ENCODE measurements at places on chromosomes 4 and X.

GRCh38 chr4:6782147-6782845 lies at the start of gene KIAA0232:
Gene KIAA0232 (plus strand): TSS chr4:6782727. CDS start chr4:6824454, 41,727 bp downstream.
- peaks cover 4% of the 10 kb centered on the region for H3K4me1 ChIP-seq
- H3K4me3 ChIP-seq, result peak within 1 kb of the TSS; percentile 78
- peak within 1 kb of the TSS; percentile 89 for H3K27ac ChIP-seq
- peak; percentile 93 for DNase-seq

- H3K27me3 ChIP-seq, result no peaks in the 10 kb centered on the region
- no peak for DNase-seq
- H3K27ac ChIP-seq, result no peak overlapping the region
- no peaks in the 10 kb centered on the region for H3K36me3 ChIP-seq
- H3K4me3 ChIP-seq, result no peak overlapping the region
- peaks cover 4% of the 10 kb centered on the region for H3K4me1 ChIP-seq
Observed at GRCh38 chr4:75675004-75675531, 1.9 kb upstream of the G3BP2 start.

GRCh38 chrX:67570839-67571238 lies 27.0 kb downstream of the AR start:
- H3K27ac ChIP-seq, result no peak overlapping the region
- H3K4me3 ChIP-seq, result no peak overlapping the region

DNA sequence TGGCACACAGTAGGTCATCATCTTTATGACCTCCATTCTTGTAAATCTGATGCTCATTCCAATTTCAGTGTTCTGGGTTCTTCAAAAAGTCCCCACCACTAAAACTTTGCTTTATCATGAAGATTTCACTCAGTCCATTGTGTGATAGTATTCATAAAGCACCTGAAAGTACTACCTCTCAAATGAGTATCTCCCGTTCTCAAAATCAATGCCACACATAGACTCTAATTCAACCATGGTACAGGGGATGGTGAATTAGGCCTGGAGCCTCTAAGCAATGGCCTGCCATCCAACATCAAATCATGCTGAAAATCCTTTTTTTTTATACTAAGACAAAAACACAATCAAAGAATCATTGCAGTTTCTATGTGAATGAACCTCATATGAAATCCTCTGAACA lies 19.4 kb upstream of the WAS start:
- no peak overlapping the region for H3K27ac ChIP-seq
- no peak overlapping the region for H3K4me3 ChIP-seq
- no peaks in the 10 kb centered on the region for H3K36me3 ChIP-seq
- no peak for DNase-seq
- no peaks in the 10 kb centered on the region for H3K4me1 ChIP-seq
- H3K27me3 ChIP-seq, result no peaks in the 10 kb centered on the region

DNA sequence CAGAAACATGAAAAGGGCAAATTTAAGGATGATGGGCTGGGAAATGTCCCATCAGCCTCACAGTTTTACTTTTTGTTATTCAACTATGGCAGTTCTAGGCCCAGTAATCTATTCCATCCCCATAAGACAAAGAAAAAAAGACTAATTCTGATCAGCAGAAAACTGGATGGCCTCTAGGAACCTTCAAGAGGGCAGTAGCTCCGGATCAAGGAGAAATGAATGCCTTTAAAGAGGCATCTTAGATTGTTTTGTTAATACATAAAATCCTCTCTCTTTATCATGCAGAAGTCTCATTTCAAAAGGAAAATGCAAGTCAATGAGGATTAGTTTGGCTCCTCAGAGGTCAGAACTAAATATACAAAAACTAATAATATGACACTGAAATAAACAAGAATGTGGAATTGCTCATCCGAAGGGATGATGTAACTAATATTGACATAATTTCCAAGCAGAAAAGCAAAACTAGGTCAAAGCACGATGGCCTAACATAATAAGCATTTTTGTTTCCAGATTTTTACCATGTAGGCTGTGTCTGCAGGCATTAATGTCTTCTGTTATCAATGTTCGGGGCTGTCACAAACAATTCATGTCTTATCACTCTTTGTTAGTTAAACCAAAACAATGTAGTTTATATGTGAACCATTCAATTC lies 8.8 kb downstream of the MID1 start:
- peak; percentile 27 for DNase-seq
- H3K36me3 ChIP-seq, result no peaks in the 10 kb centered on the region
- H3K27me3 ChIP-seq, result no peaks in the 10 kb centered on the region
- H3K4me3 ChIP-seq, result no peak overlapping the region
- peaks cover 6% of the 10 kb centered on the region for H3K4me1 ChIP-seq

DNA sequence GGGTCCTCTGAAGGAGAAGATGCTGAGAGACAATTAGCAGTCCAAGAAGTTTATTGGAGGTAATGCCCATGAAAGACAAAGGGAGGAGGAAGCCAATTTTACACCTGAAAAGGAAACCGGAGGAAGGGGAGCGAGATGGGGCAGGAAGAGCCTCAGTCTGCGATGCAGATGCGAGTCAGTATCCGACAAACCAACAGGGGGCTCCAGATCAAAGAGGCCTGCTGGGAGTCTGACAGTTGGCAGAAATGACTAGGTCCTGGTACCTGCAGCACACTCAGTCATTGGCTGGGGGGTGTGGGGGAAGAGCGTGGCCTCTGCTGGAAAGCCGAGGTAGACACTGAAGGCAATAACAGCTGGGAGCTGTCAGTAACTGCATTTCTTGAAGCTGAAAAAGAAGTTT lies 231.1 kb upstream of the CENPE start:
- H3K27me3 ChIP-seq, result no peaks in the 10 kb centered on the region
- no peaks in the 10 kb centered on the region for H3K4me1 ChIP-seq
- H3K36me3 ChIP-seq, result no peaks in the 10 kb centered on the region
- no peak for DNase-seq

GRCh38 chr4:63965875-63966274 lies 443.4 kb downstream of the TECRL start:
- H3K4me3 ChIP-seq, result no peak overlapping the region
- no peaks in the 10 kb centered on the region for H3K27me3 ChIP-seq
- no peak for DNase-seq
- no peaks in the 10 kb centered on the region for H3K36me3 ChIP-seq
- no peaks in the 10 kb centered on the region for H3K4me1 ChIP-seq
- H3K27ac ChIP-seq, result no peak overlapping the region

DNA sequence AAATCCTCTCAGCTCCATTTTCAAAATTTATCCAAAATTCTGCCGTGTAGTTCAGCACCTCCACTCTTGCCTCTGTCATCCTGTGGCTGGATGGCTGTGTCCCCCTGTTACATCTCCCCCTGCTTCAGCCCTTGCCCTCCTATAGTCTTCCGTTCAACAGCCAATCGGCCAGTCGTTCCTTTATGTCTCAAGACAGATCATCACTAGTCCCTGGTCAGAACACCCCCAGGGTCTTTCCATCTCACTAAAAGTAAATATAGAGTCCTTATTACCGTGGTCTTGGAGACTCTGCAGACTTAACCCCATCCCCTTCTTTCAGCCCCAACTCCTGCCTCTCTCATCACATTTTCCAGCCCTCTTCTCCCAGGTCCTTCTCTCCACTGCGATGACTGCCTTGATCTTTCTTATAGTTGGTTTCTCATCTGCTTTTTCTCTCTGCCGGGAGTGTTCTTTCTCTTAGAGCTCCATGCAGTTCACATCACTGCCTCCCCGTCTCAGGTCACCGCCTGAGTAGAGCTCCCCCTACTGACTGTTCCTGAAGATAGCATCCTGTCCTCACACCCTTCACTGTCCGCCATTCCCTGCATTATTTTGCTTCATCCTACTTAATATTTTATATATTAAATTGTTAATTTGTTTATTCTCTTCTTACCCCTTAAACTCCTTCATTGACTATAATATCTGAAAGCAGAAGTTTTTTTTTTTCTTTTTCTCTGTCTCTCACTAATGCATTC lies 736.9 kb upstream of the MAGEB2 start:
- no peaks in the 10 kb centered on the region for H3K4me1 ChIP-seq
- H3K27me3 ChIP-seq, result no peaks in the 10 kb centered on the region
- no peaks in the 10 kb centered on the region for H3K36me3 ChIP-seq

DNA sequence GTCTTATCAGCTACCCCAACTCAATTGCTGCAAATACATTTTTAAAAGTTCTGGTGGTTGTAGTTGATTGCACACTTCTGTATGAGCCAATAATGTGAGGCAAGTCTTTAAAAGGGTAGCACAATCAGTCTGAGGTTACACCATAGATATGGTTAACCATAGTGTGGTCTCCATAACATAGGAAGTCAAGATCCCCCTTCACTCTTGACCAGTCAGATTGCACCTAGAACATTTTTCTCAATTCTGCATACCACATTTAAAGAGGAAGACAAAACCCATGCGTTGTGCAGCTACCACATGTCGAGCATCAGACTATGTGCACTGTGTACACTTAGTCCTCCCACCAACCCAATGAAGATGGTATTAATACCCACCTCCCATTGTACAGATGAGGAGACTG lies 26.5 kb upstream of the CYBB start:
- no peak overlapping the region for H3K27ac ChIP-seq
- DNase-seq, result no peak
- no peaks in the 10 kb centered on the region for H3K36me3 ChIP-seq
- peaks cover 4% of the 10 kb centered on the region for H3K27me3 ChIP-seq
- H3K4me1 ChIP-seq, result no peaks in the 10 kb centered on the region
- no peak overlapping the region for H3K4me3 ChIP-seq

DNA sequence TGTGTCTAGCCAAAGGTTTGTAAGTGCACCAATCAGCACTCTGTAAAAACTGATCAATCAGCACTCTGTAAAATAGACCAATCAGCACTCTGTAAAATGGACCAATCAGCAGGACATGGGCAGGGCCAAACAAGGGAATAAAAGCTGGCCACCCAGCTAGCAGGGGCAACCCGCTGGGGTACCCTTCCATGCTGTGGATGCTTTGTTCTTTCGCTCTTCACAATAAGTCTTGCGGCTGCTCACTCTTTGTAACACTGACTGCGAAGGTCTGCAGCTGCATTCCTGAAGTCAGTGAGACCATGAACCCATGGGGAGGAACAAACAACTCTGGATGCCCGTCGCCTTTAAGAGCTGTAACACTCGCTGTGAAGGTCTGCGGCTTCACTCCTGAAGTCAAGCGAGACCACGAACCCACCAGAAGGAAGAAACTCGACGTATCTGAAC lies 14.3 kb downstream of the HNRNPDL start:
- H3K27me3 ChIP-seq, result no peaks in the 10 kb centered on the region
- H3K4me3 ChIP-seq, result no peak overlapping the region
- no peak overlapping the region for H3K27ac ChIP-seq
- DNase-seq, result no peak
- no peaks in the 10 kb centered on the region for H3K4me1 ChIP-seq

DNA sequence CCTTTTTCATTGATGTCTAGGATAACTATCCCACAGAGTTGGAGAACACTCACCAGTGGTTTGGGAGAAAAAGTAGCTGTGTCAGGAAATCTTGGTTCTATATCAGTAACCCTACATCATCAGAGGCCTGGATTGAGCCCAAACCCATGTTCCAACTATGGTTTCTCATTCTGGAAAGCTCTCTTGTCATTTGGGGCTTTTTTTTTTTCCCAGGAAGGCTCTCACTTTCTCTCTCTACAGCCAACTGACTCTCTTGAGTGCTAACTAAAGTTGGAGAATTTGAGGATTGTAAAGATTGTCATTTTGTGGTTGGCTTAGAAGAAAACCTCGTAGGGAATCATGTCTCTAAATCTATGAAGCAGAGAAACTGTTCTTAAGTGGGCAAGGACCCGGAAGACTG lies 228.2 kb upstream of the DIPK2B start:
- H3K27me3 ChIP-seq, result peaks cover 4% of the 10 kb centered on the region
- no peak overlapping the region for H3K4me3 ChIP-seq
- no peak overlapping the region for H3K27ac ChIP-seq
- DNase-seq, result no peak
- H3K36me3 ChIP-seq, result no peaks in the 10 kb centered on the region
- H3K4me1 ChIP-seq, result no peaks in the 10 kb centered on the region

GRCh38 chr4:73904491-73904890 lies 35.3 kb downstream of the CXCL1 start:
- H3K4me3 ChIP-seq, result no peak overlapping the region
- no peaks in the 10 kb centered on the region for H3K36me3 ChIP-seq
- H3K4me1 ChIP-seq, result no peaks in the 10 kb centered on the region
- no peak overlapping the region for H3K27ac ChIP-seq
- H3K27me3 ChIP-seq, result peaks cover 11% of the 10 kb centered on the region
- no peak for DNase-seq

DNA sequence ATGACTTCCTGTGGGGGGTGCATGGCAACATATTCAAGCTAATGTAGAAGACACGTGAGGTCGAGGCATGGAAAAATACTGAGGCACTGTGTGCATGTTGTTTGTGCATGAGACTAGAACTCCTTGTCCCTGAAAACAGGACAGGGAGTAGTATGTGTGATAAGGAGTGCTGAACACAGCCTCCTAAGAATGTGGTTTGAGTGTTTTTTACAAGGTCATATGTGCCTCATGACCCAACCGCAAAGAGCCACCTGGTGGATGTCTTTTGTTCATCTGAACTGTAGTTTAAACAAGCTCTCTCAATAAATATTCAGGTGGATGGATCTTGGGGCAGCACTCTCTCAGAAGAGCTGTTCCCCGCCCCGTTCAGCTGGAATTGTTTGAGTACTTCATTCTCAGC lies 226.6 kb downstream of the NLGN4X start:
- no peaks in the 10 kb centered on the region for H3K36me3 ChIP-seq
- H3K4me3 ChIP-seq, result no peak overlapping the region
- DNase-seq, result no peak
- no peaks in the 10 kb centered on the region for H3K27me3 ChIP-seq
- no peaks in the 10 kb centered on the region for H3K4me1 ChIP-seq
- no peak overlapping the region for H3K27ac ChIP-seq

DNA sequence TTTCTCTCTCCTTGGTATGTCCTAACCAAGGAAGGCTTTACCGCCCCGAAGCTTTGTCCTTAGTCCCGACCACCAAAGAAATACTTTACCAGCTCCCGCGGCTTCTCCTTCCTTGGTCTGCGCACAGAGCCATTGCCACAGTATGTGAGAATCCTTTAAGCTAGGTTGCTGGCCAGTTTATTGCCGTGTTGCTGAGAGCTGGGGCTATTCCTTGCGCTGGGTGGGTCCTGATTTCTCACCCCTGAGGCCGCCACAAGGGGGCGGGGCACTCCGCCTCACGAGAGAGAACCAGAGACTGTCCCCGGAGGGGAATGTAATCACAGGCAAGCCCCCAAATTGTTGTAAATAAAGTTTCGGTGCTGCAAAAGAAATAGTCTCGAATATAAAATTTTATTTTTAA lies 331.0 kb upstream of the PCDH10 start:
- no peaks in the 10 kb centered on the region for H3K4me1 ChIP-seq
- H3K27ac ChIP-seq, result no peak overlapping the region

GRCh38 chr4:86898562-86898961 lies 6.3 kb upstream of the C4orf36 start:
- H3K4me1 ChIP-seq, result 0 out of 2 replicates have a peak, but pooled peaks cover 1% of the 10 kb centered on the region
- H3K27ac ChIP-seq, result no peak overlapping the region
- H3K27me3 ChIP-seq, result no peaks in the 10 kb centered on the region
- no peak overlapping the region for H3K4me3 ChIP-seq

- peaks cover 6% of the 10 kb centered on the region for H3K4me1 ChIP-seq
- H3K27me3 ChIP-seq, result peaks cover under 1% of the 10 kb centered on the region
- H3K36me3 ChIP-seq, result no peaks in the 10 kb centered on the region
- no peak overlapping the region for H3K4me3 ChIP-seq
- peak overlapping the region; percentile 95 for H3K27ac ChIP-seq
Observed at GRCh38 chrX:103367502-103367901, 8.8 kb upstream of the BEX3 start.

- no peaks in the 10 kb centered on the region for H3K36me3 ChIP-seq
- H3K27ac ChIP-seq, result no peak overlapping the region
- no peaks in the 10 kb centered on the region for H3K27me3 ChIP-seq
- H3K4me3 ChIP-seq, result no peak overlapping the region
Observed at GRCh38 chr4:126168484-126168883, 853.7 kb downstream of the FAT4 start.
